ENCODE measurements at places on chromosomes 11 and 22.

- DNase-seq = no peak
These were observed 33.5 kb downstream of the WEE1 start for GRCh38 chr11:9606809-9607510.

- DNase-seq = no peak
These were observed 3.7 kb downstream of the PTPRCAP start for GRCh38 chr11:67433536-67434394.

DNA sequence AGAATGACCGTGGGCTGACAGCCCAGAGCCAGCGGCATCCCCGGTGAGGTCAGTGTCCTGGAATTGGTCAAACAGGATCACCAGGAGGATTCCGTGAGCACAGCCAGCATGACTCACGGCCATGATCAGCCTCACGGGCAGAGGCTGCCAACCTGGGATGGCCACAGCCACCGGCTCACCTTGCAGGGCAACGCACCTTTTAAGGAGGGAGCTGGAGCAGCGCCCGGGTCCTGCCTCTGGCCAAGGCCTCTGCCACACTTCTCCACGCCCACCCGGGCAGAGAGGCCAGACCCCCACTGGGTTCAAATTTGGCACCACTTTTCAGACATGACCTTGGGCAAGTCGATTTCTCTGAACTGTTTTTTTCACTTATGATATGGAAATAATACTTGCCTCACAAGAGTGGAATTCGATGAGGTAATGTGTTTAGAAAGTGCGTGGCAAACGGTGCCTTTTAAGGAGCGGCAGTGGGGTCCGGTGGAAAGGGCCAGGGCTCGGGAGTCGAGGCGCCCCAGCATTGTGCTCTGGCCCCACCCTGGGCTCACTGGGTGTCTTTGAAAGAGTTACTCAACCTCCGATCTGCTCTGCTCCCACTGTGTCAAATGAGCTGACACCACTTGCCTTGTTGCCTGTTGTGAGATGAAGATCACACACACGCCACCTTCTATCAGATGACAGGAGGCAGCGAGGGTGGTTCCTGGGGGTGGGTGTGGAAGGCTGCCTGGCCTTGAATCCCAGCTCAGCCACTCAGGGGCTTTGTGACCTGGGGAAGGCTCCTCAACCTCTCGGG is 16.0 kb downstream of the TXN2 start:
- DNase-seq = peak; percentile 97

GRCh38 chr11:67079065-67079705 is 22.5 kb downstream of the RHOD start:
- no peak for DNase-seq

- no peak for DNase-seq
These were observed 843.9 kb upstream of the CCDC90B start for GRCh38 chr11:84129961-84130576.

DNA sequence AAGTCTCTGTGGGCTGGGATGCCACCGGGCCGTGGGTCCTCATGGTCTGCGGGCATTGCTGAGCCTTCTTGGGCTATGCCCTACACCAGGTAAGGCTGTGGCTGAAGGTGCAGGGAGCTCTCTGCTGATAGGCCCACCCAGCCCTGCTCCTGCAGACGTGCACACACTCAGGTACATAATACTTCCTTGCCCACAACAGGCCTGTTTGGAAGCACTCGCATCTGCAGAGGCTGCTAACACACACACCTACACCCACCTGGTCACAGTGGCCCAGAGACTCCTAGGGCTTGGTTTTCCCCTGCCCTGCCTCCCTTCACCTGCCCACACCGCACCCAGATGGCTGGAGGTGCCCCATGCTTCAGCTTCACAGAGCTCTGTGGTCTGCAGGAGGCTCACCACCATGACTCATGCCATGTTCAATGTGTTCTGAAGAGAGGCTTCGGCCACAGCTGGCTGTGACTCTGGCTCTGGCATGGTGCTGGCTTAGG is 72.8 kb upstream of the KCNQ1OT1 start:
- DNase-seq = peak; percentile 54

DNA sequence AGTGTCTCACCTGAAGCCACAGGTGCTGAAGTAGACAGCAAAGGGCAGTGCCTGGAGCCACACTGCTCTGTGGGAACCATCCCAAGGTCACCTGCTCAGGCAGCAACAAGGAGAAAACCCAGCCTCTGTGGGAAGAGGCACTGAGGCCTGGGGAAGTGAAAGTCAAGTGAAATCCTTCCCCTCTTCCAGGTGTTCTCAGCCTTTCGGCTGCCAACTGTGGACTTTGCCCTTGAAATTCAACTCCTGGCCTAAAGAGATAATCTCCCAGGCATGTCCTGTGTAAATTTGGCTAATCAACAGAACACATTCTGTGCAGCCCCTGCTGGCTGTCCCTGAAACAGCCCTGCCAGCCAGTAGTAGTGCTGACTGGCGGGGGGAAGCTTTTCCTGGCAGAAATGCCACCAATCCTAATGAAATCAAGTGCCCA is 112.1 kb downstream of the RPL27A start:
- no peak for DNase-seq

GRCh38 chr11:10943968-10944367 is 86.1 kb upstream of the ZBED5 start:
- DNase-seq = no peak

GRCh38 chr11:94845622-94846021 is 77.5 kb downstream of the AMOTL1 start:
- peak; percentile 82 for DNase-seq

DNA sequence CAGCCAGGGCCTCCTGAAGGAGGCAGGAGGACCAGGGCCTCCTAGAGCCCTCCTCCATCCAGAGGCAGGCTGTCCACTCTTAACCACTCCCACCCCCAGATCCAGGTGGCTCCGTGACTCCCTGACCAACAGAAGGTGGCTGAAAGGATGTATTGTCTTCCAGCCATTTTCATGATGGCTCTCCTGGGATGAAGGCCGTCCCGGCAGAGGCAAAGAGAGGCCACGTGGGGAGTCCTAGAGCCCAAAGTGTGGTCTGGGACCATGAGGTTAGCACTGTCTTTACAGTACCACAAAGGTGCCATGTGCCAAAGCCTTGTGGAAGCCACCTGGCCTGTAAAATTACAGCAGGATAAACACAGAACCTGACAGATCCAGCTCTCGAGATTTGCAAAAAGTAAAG is 42.3 kb downstream of the DUSP8 start:
- no peak for DNase-seq

DNA sequence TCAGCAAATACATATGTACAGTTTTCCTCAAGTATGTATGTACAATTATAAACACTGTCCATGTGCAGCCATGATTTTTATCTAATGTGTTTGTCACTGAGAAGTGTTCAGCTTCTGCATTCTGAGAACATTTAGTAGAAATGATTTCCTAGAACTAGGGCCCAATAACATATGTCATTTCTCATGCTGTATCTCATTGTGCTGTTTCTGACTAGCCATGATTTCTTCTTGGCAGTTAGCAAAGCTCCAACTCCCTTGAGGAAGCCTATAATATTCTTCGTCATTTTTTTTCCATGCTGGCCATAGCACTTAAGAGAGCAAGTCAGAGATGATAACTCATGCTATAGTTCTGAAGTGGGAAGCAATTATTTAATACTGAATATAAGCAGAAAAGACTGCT is 187.8 kb downstream of the DDX10 start:
- DNase-seq = no peak

- DNase-seq = no peak
These were observed 11.3 kb downstream of the TPCN2 start for GRCh38 chr11:69059985-69060384.

- DNase-seq = peak; percentile 62
These were observed 16.5 kb upstream of the PRR5 start for GRCh38 chr22:44685384-44686056.

DNA sequence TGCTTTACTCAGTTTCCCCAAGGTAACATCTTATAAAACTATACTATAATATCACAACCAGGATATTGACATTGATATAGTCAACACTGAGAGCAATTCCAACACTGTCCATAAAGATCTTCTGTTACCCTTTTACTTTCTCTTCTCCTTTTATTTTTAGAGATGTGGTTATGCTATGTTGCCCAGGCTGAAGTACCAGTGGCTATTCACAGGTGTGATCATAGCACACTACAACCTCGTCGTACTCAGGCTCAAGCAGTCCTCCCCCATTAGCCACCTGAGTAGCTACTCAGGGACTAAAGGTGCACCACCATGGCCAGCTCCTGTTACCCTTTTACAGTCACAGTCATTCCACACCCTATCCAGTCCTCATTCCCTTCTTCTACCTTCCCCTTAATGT is 119.7 kb downstream of the CWF19L2 start:
- no peak for DNase-seq

- DNase-seq = no peak
These were observed 407.4 kb downstream of the LARGE1 start for GRCh38 chr22:33512908-33513307.

- no peak for DNase-seq
These were observed 234.5 kb downstream of the NXPE2 start for GRCh38 chr11:114912826-114913225.

DNA sequence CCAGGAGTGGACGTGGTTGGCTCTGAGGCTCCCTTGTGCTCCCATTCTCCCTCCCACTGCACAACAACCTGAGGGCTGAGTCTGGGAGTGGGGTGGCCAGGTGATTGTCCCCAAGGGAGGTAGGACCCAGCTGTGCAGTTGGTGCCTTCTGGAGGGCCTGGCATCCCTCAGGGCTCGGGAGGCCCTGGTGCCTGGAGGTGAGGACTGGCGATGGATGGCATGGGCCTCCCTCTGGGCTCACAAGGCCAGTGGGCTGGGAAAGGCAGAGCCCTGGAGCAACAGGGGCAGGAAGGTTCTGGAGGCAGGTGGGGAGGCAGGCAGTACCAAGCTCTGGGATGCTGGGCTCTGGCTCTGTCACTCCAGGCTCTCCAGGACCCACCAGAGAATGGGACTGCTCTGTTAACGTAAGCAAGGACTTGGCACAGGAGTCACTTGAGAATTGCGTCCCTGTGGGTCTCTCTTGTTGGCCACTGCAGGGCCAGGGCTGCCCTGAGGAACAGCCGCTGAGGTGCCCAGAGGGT is 114.2 kb downstream of the KCNQ1OT1 start:
- no peak for DNase-seq

GRCh38 chr11:36312611-36313472 is 16.8 kb downstream of the PRR5L start:
- peak; percentile 20 for DNase-seq

GRCh38 chr11:78801161-78801884 is 226.7 kb upstream of the NARS2 start:
- peak; percentile 99 for DNase-seq

DNA sequence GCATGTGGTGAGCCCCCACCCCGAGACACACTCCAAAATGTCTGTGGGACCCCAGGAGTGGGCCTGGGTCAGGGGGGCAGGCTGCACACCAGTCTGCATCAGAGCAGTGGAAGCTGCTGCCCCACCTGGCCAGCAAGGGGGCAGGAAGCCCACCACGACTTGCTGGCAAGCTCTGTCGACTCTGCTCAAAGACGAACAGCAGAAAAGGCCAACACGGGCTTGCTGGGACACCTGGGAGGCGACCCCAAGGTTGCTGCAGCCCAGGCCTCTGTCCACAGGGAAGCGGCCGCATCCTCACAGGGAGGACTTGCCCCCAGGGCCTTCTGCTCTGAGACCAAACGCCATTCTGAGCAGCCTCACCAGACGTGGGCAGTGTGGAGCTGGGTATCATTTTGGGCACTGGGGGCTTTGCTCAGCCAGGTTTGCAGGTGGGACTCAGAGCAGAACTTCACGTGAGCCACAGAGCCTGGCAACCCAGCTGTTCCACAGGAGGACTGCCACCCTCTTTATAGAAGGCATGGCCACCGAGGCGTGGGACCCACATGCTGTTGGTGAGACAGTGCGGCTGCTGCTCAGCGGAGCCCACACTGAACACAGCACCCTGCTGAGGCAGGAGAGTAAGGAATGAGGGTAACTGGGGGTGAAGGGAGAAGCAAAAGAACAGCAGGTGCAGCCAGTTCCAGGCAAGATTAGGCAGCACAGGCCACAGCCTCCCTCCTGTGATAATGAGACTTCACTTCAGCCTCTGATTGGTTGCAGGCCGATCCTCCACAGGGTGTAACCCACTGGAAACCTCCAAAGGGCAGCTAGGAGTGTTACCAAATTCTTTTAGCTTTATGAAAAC is 11.0 kb downstream of the IL17REL start:
- no peak for DNase-seq

GRCh38 chr11:109730669-109731068 is 308.7 kb downstream of the C11orf87 start:
- no peak for DNase-seq

DNA sequence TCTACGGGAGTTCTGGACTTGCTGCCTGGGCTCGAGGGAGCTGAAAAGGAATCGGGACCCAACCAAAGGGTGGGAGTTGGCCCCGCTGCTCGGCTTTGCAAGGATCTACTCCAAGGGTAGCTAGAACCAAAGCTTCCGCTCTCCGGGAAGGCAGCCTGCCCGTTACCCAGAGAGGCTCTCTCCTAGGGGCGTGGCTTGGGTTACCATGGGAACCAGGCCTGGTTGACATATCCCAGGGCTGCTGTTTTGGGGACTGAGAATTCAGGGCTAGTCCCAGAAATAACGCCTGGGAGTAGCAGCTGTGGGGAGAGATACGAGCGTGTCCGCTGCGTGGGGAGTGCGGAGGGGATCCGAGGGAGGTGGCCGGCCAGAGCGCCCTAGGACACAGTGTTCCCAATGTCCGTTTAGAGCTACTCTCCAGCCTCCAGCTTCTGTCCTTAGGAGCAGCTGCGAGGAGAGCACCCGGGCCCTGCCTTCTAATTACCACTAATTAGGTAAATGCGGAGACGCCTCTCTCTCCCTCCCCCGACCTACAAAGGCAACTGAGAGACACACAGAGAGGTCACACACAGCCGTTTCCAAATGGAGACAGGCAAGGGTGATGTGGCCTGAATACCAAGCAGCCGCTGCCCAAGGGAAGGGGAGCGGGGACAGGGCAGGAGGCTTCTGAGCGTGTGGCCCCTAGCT is 141.6 kb upstream of the CADM1 start:
- no peak for DNase-seq

- no peak for DNase-seq
These were observed 1.4 kb upstream of the BACE1-AS start for GRCh38 chr11:117289795-117290194.

DNA sequence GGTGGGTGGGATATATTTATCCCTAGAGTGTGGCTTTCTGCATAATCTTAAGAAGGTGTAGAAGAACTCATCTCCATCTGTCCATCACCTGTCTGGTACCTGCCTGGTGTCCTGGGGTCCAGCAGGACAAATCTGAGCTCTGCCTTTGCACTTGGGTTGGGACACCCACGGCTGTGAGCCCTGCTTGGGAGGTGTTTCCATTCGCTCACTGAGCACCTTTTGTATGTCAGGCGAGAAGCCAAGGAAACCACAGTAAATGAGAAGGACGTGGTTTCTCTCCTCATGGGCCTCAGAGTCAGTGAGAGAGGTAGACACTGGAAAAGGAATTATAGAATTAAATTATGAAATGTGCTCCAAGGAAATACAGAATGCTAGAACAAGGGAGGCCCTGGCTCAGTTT is 555.9 kb downstream of the MIAT start:
- no peak for DNase-seq

GRCh38 chr11:102368472-102368871 is 21.5 kb downstream of the BIRC2 start:
- DNase-seq = no peak

- DNase-seq = peak; percentile 78
These were observed 15.7 kb upstream of the SNX32 start for GRCh38 chr11:65817835-65818680.

Data from fibroblast of skin of back (primary cell).